ENCODE measurements at places on chromosomes 6 and 20.

DNA sequence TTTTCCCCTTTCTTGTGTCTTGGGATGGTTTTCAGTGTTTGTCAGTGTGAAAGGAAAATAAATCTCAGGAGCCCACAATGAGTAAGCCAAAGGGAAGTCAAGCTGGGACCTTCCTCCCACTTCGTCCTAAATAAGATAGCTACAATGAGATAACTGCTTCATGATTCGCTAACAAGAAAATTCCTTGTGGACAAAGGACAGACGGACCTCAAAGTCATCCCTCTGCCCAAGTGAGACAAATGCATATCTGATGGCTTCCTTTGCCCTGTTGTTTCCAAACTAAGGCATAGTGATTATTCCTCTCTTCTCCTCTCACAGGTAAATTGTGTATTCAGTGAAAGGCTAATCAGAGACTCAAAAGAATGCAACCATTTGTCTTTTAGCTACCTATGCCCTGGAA is 26.1 kb upstream of the ADTRP start:
- DNase-seq, result no peak

DNA sequence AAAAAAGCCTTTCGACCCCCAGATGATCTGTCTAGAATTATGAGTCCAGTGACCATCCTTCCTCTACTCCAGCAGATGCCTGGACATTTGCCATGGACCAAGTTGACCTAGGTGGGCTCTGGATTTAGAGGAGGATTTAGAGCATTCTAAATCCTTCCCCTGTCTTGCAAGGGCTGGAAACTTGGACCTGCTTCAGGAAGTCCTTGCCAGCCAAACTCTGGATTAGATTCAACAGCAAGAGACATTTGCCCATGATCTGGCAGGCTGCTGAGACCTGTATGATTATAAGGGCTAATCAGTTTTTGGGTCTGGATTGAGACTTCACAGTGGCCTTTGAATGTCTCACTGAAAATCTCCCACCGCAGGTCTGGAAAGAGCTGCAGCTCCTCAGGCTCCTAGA is 13.1 kb upstream of the HDGFL1 start:
- DNase-seq, result no peak

DNA sequence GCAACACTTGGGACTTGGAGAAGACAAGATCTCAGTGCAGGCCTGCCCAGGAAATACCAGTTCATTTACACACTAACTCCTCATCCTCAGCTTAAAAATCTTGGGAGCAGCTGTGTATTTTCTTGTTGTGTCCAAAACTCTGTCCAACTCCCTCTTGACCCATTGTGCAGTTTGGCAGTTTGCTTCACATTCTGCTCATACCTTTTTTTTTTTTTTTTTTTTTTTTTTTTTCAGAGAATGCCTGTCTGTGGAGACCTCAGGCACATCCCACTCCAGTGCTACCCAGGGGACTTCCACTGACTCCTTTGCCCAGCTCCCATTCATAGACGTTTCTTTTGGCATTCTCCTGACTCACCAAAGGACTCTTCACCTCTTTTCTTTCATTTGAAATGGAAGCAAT is 265.8 kb upstream of the TCF21 start:
- DNase-seq, result no peak

GRCh38 chr20:60845146-60845545 is 406.9 kb upstream of the CDH4 start:
- DNase-seq, result no peak

- no peak for DNase-seq
These were observed 112.4 kb downstream of the FOXO3 start for GRCh38 chr6:108673153-108673552.

DNA sequence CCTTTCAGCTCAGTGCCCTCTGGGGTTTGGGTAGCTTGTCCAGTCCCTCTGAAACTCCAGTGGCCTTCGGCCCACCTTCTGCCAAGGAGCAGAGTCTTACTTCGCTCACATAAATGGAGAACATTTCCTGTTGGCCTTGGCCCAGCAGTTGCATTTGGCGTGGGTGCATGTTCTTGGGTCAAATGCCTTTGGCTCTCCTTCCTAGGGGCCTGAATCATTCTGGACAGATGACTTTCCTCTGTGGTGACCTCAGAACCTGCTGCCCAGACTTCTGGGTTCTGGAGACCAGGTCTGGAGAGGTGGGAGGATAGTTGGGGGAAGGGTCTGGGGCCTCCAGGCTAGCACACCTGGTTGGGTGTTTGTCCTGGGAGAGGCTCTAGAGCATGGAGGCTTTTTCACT is 29.3 kb downstream of the BCAS4 start:
- no peak for DNase-seq

DNA sequence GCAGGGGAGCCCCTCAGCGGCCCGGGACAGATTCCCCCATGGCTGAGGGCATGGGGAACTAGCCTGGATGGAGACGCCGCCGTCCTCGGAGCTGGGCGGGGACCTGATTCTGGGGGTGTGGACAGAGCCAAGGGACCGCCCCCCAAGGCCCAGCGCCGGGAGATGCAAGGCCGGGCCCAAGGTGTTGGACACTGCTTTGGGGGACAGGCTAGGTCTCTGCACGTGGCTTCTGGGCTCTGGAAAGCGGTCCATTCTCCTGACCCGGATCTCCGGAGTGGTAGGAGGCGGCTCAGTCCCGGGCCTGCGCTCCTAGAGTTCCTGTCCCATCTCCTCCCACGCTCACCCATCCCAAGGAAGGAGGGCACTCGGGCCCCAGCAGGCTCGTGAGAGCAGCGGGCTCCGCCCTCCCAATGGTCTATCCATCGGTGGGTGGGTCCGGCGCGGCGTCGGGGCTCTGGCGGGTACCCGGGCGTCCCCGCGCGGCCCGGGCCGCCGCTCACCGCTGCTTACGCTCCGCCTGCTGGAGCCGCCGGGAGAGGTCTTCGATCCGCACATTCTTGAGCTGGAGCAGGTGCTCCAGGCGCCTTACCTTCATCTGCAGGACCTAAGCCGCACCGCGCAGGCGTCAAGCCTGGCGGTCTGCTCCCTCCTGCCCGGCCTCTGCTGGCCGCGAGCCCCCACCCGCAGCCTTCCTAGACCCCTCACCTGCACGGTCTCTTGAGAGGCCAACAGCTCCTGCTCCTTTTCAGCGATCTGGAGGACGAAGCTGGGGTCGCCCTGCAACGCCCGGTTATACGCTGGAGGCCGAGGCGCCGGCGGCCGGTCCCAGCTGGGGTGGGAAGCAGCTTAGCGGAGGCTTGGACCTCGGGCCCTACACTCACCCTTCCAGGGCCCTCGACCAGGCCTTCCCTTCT is 3.3 kb downstream of the SPEF1 start:
- DNase-seq, result no peak

- peak; percentile 33 for DNase-seq
These were observed 32.9 kb downstream of the TBPL1 start for GRCh38 chr6:133985970-133986369.

DNA sequence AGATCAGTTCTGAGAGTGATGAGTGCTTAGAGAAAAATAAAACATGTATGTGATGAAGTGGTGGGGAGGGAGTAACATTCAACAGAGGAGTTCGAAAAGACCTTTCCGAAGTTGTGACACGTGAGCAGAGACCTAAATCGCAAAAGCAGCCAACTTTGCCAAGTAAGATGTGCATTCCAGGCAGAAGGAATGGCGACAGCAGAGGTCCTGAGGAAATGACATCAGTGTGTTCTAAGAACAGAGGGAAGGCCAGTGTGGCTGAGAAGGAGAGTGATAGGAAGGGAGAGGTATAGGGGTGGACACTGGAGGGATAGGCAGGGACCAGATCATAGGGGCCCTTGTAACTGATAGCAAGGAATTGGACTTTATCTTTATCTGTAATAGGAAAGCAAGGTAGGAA is 51.3 kb downstream of the ADAT2 start:
- no peak for DNase-seq

- DNase-seq, result no peak
These were observed 131.0 kb upstream of the IFNGR1 start for GRCh38 chr6:137349856-137350830.

- DNase-seq, result peak; percentile 62
These were observed 2.0 kb downstream of the GLP1R start for GRCh38 chr6:39050453-39051112.

GRCh38 chr20:53302695-53303412 is 290.8 kb downstream of the ZNF217 start:
- DNase-seq, result no peak

DNA sequence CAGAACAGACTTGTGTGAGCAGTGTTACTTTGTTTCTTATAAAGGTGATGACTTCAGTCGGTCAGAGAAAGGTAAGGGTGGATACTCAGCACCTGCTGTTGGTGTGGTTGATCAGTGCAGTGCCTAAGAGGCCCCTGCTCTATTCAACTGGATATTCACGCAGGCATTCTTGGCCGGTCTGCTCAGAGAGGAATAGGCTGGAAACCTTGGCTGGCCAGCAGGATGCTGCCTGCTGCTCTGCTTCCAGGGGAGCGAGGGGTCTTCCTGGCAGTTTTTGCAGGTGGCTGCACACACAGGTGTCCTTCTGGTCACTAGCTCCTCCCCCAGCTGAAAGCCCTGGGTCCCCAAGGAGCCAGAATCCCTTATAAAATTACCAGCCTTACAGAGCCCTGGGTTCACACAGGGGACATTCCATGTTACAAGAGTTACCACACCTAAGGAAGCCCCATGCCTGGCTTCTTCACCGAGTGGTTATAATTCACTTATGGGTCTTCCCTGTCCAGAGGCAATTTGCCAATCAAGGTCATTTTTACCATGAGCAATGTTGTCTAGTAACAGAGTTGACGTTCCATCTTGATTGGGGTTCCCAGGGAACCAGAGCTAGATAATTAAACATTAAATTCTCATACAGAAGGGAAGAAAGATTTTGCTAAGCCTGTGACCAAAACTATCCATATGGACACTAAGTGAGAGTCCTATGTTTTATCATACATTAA is 16.4 kb downstream of the SYNJ2 start:
- no peak for DNase-seq

- DNase-seq, result no peak
These were observed 35.3 kb downstream of the DLL1 start for GRCh38 chr6:170255426-170256125.

- peak; percentile 31 for DNase-seq
These were observed 25.8 kb upstream of the CEP85L start for GRCh38 chr6:118677193-118677592.

DNA sequence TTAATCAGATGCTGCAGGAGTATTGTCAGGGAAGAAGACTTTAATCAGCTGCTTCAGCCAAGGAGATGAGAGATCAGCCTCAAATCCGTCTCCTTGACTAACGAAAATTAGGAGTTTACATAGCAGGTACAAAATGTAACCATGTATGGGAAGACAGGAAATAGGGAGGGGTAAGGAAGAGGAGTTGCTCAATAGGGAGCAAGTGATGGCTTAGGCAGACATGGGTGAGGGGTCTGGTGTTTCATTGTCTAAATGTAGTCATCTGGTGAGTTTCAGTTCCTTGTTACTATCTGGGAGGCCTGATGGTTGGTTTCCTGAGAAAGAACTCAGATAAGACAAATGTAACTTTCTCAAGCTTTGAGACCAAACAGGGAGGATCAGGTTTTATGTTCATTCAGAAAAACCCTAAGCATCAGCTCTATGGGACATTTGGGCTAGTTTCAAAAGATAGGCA is 217.3 kb upstream of the SULF2 start:
- DNase-seq, result peak; percentile 93

Data from NB4 (cell line).